ENCODE measurements at places on chromosomes 2 and 18.
A peak's percentile ranks its signal among the peaks of the same experiment; 100 is the strongest.

- DNase-seq: peak; percentile 0
Measured at GRCh38 chr2:79512442-79513401, at the start of gene CTNNA2. TSS of gene CTNNA2 (plus strand) at chr2:79513051.

DNA sequence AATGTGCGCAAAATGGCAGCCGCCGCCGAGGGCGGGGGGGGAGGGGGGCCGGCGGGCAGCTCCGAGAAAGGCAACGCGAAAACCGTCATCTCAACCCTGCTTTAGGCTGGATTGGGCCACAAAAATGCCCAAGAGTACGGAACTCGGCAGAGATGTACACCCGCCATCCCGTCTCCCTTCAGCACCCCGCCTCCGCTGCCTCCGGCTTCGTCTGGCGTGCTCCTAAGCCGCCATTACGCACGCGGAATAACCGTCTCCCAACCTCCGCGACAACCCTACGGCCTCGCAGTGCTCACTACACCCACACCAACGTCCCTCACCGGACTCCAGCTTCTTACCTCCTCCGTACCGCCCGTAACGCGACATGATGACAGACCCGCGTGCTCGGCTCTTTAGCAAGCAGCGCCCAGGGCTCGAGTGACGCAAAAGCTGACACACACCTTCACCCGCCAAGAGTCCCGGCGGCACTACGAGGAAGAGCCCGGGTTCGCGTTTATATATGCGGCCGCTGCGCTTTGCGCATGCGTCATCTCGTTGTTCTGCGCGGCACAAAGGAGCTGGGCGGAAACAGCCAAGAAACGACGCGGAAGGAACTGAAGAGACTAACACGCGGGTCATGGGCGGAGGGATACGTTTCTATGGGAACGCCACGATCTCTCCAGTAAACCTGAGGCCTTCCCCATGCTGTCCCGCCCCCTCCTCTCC is at the start of gene SRSF7:
Gene SRSF7 (minus strand): TSS at position 471 of the 705 bp plus-strand sequence. CDS start 105 bp downstream, at position 366.
- DNase-seq: peak; percentile 100

DNA sequence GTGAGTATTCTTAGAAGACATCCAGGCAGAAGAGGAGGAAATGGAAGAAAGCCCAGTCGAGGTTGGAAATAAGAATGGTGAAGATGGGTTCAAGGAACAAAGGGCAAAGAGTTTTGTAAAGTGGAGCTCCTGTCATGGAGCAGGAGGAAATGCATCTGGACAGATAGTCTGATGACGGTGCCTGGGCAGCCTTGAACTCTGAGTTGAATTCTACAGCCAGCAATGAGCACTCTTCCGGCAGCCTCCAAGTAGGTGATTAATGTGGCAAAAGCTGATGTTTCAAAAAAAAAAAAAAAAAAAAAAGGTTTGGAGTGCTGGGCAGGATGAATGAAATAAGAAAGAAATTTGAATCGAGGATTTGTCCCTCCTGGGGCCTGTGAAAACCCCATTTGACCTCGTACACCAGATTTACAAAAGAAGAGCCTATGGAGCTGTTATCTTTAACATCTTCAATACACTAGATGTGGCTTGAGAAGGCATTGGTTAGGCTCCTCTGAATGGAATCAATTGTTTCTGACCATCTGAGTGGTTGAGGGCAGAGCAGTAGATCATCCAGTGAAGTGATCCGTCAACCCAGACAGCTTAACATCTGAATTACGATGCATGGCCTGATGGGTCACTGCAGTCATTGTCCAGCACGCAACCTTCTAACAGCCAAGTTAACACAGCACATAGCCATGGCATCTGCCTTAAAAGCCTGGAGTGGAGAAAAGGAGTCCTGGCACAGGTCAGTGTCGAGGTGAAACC is 449.7 kb downstream of the TXNL1 start:
- no peak for DNase-seq

GRCh38 chr2:131039535-131039907 is 53.7 kb downstream of the FAM168B start:
- DNase-seq: no peak

- DNase-seq: no peak
Measured at GRCh38 chr2:63408530-63408929, 179.7 kb downstream of the WDPCP start.

GRCh38 chr2:236677368-236677767 is 107.7 kb downstream of the ACKR3 start:
- no peak for DNase-seq

DNA sequence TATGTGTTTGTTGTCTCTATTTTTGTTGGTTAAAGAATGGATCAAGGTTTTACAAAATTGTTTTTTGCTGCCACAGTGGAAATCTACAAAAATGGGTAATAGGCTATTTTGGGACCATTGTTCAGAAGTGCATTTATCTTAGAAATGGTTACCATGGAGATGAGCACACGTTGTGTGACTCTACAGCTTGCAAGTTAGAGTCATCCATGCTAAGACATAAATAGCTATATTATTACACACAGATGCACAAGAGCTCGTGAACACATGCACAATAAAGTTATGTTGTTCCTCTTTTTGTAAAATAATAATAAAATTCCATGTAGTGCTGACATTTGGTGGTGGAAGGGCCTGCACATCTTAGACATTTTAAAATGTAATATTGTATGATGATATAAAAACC is 15.5 kb upstream of the DUSP19 start:
- DNase-seq: peak; percentile 93

DNA sequence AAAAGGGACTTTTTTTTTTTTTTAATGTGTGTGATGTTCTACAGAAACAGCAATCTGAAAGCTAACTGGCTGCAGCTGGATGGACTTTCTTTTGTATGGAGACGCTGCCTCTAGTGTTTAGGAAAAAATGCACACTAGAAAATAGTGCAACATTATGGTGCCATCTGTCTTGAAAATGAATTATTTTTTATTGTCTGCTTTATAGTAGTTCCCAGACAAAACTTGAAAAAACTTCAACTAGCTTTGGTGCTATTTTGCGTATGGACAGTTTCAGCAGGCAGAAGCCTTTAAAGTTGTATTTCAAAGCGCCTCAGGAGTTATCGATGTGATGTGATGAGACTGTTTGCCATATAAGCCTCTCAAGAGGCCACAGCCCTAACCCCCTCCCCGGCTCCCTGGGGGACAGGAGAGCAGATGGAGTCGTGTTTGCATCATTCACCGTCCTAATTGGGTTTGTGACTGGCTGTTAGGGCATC is 86.9 kb downstream of the LTBP1 start:
- DNase-seq: peak; percentile 81

DNA sequence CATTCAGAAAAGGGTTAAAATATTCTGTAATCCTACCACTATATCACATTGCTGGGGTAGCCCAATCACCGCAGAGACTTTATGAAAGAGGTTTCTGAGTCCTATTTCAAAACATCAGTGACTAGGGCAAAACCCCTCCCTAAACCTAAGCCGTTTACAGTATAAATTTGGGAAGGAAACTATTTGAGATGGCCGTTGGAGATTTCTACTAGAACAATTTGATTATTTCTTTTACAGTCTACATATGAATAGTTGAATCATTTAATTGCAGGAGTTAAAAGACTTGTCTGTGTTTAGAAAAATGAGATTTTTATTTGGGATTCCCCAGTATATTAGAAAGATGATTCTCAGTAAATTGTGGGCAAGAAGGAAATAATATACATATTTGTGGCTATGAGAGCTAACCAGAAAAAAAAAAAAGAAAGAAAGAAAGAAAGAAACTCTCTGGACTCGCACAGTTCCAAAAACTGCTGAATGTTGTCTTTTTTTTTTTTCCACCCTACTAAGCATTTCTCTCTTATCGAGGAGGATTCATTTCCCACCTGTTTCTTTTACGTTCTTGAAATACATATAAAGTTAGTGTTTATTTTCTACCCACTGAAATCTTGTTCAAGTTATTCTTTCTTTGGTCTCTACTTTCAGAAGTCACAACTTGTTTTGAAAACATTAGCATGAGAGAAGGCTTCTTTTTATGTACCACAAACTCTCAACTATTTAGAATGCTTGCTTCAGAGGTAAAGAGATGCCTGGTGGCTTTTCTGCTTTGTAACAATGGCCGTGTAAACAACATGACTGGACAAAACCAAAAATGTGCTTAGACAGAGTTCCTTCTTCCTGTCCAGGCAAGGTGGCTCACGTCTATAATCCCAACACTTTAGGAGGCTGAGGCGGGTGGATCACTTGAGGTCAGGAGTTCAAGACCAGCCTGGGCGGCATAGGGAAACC is 65.9 kb downstream of the BCL2 start:
- peak; percentile 45 for DNase-seq
